Endothelial cell of umbilical vein (primary cell): ENCODE measurements at places on chromosomes 5 and 9.
A peak's percentile ranks its signal among the peaks of the same experiment; 100 is the strongest.

GRCh38 chr5:156121882-156122281 lies 205.1 kb upstream of the SGCD start:
- H3K36me3 ChIP-seq: no peaks in the 10 kb centered on the region
- no peaks in the 10 kb centered on the region for H3K27me3 ChIP-seq
- no peak for DNase-seq

GRCh38 chr9:107940616-107941595 lies 451.3 kb upstream of the KLF4 start:
- no peaks in the 10 kb centered on the region for H3K36me3 ChIP-seq
- no peak for DNase-seq
- H3K27ac ChIP-seq: no peak overlapping the region
- no peak overlapping the region for H3K4me3 ChIP-seq

GRCh38 chr5:75368391-75368790 lies 31.4 kb downstream of the HMGCR start:
- H3K4me3 ChIP-seq: no peak overlapping the region
- peaks cover 12% of the 10 kb centered on the region for H3K4me1 ChIP-seq

DNA sequence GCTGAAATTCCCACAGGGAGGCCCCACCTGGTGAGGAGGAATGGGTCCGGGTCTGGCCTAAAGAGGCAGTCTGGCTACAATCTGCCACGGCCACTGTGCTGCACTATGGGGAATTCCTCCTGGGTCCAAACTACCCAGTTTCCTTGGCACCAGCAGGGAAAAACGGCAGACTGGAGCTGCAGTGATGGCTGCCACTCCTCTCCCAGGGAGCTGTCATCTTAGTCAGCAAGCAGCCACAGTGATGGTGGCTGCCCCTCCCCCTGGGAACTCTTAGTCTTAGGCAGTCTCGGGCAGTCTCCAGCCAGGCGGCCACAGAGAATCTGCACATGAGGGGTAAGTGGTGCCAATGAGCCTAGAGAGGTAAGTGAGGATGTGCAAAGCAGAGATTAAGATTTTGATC lies 205.8 kb downstream of the TMEM38B start:
- H3K4me1 ChIP-seq: no peaks in the 10 kb centered on the region
- no peaks in the 10 kb centered on the region for H3K27me3 ChIP-seq
- no peak overlapping the region for H3K4me3 ChIP-seq
- H3K36me3 ChIP-seq: no peaks in the 10 kb centered on the region
- no peak overlapping the region for H3K27ac ChIP-seq

GRCh38 chr9:98634685-98635336 lies 73.9 kb downstream of the GABBR2 start:
- DNase-seq: no peak
- no peak overlapping the region for H3K27ac ChIP-seq
- H3K4me3 ChIP-seq: no peak overlapping the region
- no peaks in the 10 kb centered on the region for H3K27me3 ChIP-seq
- no peaks in the 10 kb centered on the region for H3K4me1 ChIP-seq

DNA sequence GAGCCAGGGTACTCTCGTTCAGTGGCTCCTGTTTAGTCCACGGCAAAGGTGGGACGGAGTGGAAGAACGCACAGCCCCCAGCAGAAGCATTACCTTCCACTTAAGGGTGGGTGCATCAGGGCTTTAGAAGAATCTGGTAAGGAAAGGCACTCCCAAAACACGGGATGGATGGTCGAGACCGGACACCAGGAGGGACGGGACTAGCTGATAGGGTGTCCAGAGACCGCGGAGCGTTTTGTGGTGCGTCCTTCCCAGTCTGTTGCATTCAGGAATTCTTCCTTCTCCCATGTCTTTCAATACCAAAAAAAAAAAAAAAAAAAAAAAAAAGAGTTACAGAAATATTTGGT lies 545 bp upstream of the CTSV start:
- no peaks in the 10 kb centered on the region for H3K36me3 ChIP-seq
- peak overlapping the region; percentile 38 for H3K4me3 ChIP-seq
- peaks cover 10% of the 10 kb centered on the region for H3K4me1 ChIP-seq
- H3K27ac ChIP-seq: no peak overlapping the region
- peaks cover 30% of the 10 kb centered on the region for H3K27me3 ChIP-seq

- H3K4me1 ChIP-seq: no peaks in the 10 kb centered on the region
- H3K36me3 ChIP-seq: no peaks in the 10 kb centered on the region
- no peak overlapping the region for H3K4me3 ChIP-seq
- H3K27ac ChIP-seq: no peak overlapping the region
These were observed 9.2 kb downstream of the PRR16 start for GRCh38 chr5:120473332-120473731.

DNA sequence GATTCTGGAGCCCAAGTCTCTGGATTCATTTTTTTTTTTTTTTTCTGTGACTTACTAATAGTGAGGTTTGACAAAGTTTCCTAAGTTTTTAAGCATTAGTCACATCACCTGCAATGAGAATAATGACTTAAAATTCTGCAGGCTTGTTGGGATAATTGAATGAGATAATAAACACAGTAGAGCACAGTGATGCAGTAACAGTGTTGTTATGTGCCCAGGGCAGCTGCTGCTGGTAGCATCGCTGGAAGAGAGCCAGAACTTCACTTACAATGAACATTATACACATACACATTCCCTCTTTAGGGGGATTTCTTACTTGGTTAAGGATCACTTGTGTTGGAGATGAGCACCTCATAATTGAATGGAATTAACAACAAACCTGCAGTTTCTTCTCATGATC lies 78.9 kb downstream of the ALDH7A1 start:
- H3K27me3 ChIP-seq: no peaks in the 10 kb centered on the region
- DNase-seq: no peak
- no peaks in the 10 kb centered on the region for H3K4me1 ChIP-seq
- no peaks in the 10 kb centered on the region for H3K36me3 ChIP-seq

- DNase-seq: no peak
- H3K4me1 ChIP-seq: no peaks in the 10 kb centered on the region
- no peak overlapping the region for H3K4me3 ChIP-seq
- no peak overlapping the region for H3K27ac ChIP-seq
- H3K36me3 ChIP-seq: no peaks in the 10 kb centered on the region
- no peaks in the 10 kb centered on the region for H3K27me3 ChIP-seq
These were observed 341.5 kb downstream of the OSTF1 start for GRCh38 chr9:75429531-75430475.

- no peak for DNase-seq
- H3K36me3 ChIP-seq: no peaks in the 10 kb centered on the region
- H3K27me3 ChIP-seq: no peaks in the 10 kb centered on the region
- no peak overlapping the region for H3K4me3 ChIP-seq
- no peak overlapping the region for H3K27ac ChIP-seq
- H3K4me1 ChIP-seq: no peaks in the 10 kb centered on the region
These were observed 232.1 kb downstream of the SEMA5A start for GRCh38 chr5:9313751-9314150.

GRCh38 chr5:42514754-42515153 lies 91.5 kb downstream of the GHR start:
- no peak overlapping the region for H3K4me3 ChIP-seq
- no peaks in the 10 kb centered on the region for H3K36me3 ChIP-seq
- no peak for DNase-seq
- no peaks in the 10 kb centered on the region for H3K4me1 ChIP-seq
- no peak overlapping the region for H3K27ac ChIP-seq

- no peaks in the 10 kb centered on the region for H3K4me1 ChIP-seq
- peaks cover 22% of the 10 kb centered on the region for H3K27me3 ChIP-seq
- H3K36me3 ChIP-seq: no peaks in the 10 kb centered on the region
- no peak overlapping the region for H3K27ac ChIP-seq
- DNase-seq: no peak
- no peak overlapping the region for H3K4me3 ChIP-seq
These were observed 20.7 kb downstream of the PTPN3 start for GRCh38 chr9:109477258-109478050.

- no peak for DNase-seq
- H3K27ac ChIP-seq: no peak overlapping the region
- H3K4me3 ChIP-seq: no peak overlapping the region
- H3K27me3 ChIP-seq: no peaks in the 10 kb centered on the region
- no peaks in the 10 kb centered on the region for H3K36me3 ChIP-seq
These were observed 277.9 kb downstream of the GAS1 start for GRCh38 chr9:86669422-86669821.

DNA sequence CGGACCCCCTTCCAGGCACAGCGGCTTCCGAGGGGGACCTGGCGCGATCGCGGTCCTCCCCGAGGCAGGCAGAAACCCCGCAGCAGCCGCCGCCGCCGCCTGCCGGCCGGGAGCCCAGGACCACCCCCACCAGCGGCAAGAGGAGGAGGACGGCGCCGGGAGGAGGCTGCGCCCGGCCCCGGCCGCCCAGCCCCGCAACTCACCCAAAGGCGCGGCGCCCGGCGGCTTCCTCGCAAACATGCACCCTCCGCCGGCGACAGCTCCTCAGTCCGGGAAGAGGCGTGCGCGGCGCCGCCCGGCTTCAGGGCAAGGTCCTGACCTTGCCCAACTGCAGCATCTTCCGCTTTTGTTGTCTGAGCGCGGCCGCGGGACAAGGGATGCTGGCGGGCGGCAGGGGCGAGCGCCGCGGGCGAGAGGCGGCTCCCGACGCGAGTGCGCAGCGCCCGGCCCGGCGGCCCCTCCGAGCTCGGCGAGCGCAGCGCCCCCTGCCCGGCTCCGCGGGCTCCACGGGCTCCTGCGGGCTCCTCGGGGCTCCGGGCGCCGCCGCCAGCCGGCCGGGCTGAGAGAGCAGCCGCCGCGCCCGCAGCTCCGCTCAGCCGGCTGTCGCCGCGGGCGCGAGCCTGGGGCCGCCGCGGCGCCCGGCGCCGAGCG lies 507 bp downstream of the CTNND2 start:
- no peak overlapping the region for H3K4me3 ChIP-seq
- DNase-seq: no peak
- no peaks in the 10 kb centered on the region for H3K4me1 ChIP-seq
- H3K36me3 ChIP-seq: no peaks in the 10 kb centered on the region

DNA sequence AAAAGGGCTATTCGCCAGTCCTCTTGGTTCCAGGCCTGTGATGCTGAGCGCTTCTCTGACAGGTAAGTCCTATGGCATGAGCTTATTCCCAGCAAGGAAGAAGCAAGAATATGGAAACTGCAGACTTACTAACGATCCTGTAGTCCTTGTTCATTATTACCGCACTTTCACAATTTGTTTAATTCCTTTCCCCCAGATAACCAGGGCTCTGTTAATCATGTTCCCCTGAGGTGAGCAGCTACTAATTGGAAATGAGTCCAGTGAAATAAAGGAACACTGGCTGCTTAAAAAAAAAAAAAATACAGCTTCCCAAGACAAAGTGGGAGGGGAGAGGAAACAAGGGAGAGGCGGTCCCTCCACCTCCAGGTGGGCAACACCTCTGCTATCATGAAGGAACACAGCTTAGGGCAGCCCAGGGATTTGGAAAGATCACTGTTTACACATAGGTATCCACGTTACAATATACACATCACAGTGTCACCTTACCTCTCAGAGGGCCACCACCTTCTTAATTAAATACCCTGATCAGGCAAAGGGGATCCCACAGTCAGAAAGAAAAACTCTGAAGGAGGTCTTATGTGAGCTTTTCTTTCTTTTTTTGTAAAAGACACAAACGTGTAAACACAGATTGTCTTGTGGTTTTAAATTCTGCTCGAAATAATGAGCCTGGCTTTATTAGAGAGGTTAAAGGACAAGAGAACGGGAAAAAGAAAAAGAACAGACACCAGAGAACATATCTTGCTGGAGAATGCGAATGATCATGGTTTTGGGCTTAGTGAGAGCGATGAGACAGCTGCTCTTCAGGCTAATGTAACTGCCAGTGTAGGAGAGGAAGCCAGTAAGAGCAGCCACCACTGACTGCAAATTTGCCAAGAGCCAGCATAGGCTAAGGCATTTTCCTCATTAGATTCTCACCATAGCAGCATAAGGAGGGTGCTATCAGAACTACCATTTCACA lies 258.6 kb downstream of the CRB2 start:
- H3K4me1 ChIP-seq: no peaks in the 10 kb centered on the region
- no peak overlapping the region for H3K4me3 ChIP-seq
- no peak for DNase-seq
- H3K27ac ChIP-seq: no peak overlapping the region

- DNase-seq: no peak
- H3K4me1 ChIP-seq: peaks cover 2% of the 10 kb centered on the region
- peaks cover 50% of the 10 kb centered on the region for H3K36me3 ChIP-seq
- H3K4me3 ChIP-seq: no peak overlapping the region
- H3K27ac ChIP-seq: no peak overlapping the region
These were observed 7.9 kb downstream of the RACK1 start for GRCh38 chr5:181235689-181236366.

GRCh38 chr9:111668026-111668573 lies 6.7 kb downstream of the GNG10 start:
- DNase-seq: peak; percentile 59
- no peak overlapping the region for H3K27ac ChIP-seq
- no peaks in the 10 kb centered on the region for H3K4me1 ChIP-seq
- H3K27me3 ChIP-seq: no peaks in the 10 kb centered on the region

GRCh38 chr5:278646-279045 lies 7.2 kb downstream of the PDCD6 start:
- no peak for DNase-seq
- H3K36me3 ChIP-seq: peaks cover 5% of the 10 kb centered on the region

- no peak overlapping the region for H3K4me3 ChIP-seq
- no peaks in the 10 kb centered on the region for H3K36me3 ChIP-seq
- no peaks in the 10 kb centered on the region for H3K4me1 ChIP-seq
- H3K27me3 ChIP-seq: no peaks in the 10 kb centered on the region
- no peak for DNase-seq
These were observed 319.7 kb downstream of the GLIS3 start for GRCh38 chr9:3980212-3980611.

DNA sequence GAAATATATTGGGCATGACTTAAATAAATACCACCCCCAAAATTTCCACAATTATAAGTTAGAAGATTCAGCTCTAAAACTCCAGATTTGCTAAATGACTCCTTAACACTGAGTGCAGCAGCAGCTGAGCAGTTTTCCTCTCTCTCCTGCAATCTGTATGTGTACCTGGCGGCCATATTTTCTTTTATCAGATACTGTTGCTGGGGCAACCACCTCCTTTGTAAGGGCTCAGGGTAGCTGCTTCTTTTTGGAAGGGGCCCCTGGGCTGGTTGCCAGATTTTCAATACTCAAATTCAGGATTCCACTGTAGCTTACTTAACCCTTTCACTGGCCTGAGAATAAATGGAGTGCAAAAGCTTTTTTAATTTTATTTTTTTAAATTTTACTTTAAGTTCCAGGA lies 197.0 kb downstream of the TAF11L14 start:
- H3K27me3 ChIP-seq: no peaks in the 10 kb centered on the region
- H3K36me3 ChIP-seq: no peaks in the 10 kb centered on the region
- DNase-seq: no peak
- no peak overlapping the region for H3K4me3 ChIP-seq
- no peak overlapping the region for H3K27ac ChIP-seq
- H3K4me1 ChIP-seq: no peaks in the 10 kb centered on the region
